HCT116 (cell line): ENCODE measurements at places on chromosomes 5 and 9. TPM values are rescaled to one million over a fixed set of nuclear protein-coding genes. Genes with fewer than 3 reads are reported as not detected.

DNA sequence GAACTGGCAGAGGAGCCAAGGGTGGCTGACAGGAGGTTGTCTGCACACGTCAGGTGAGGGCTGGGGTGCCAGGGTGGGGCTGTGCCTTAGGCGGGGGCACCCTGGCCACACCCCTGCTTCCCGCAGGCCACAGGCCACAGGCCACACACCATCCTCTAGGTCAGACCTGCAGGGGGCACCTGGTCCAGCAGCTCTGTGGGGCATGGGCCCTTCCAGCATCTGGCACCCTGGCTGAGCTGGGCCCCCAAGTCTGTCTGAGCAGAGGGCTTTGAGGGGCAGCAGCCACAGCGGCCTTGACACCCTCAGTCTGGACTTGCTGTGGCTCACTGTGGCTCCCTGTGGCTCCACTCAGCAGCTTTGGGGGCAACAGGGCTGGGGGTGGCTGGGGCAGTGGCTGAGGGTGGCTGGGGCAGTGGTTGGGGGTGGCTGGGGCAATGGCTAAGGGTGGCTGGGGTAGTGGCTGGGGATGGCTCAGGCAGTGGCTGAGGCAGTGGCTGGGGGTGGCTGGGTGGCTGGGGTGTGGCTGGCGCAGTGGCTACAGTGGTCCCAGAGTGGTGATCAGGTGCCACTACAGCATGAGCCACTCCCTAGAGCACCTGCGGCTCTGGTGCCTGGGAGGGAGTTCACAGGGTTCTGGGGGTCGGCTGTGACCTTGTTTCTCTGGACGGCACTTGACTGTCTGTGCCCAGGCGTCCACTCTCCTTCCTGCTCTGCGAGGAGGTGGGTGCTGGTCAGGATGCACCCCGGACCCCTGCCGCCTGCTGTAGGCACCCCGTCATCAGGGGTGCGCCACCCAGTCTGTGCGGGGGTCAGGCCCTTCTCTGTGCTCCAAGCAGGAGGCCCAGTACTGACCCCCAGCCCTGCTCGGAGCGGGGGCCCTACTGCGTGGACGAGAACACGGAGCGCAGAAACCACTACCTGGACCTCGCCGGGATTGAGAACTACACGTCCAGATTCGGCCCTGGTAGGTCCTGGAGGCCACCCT lies 27.1 kb downstream of the NKD2 start:
- no peak for DNase-seq

The CATSPER3 gene
- total RNA-seq: 1.7 TPM

- DNase-seq: no peak
These were observed 111.1 kb upstream of the KLF9 start for GRCh38 chr9:70525519-70525918.

GRCh38 chr5:177515580-177515979 lies 1.2 kb downstream of the DDX41 start:
- no peak for DNase-seq

The PCDHB14 gene
- 0.27 TPM for total RNA-seq

DNA sequence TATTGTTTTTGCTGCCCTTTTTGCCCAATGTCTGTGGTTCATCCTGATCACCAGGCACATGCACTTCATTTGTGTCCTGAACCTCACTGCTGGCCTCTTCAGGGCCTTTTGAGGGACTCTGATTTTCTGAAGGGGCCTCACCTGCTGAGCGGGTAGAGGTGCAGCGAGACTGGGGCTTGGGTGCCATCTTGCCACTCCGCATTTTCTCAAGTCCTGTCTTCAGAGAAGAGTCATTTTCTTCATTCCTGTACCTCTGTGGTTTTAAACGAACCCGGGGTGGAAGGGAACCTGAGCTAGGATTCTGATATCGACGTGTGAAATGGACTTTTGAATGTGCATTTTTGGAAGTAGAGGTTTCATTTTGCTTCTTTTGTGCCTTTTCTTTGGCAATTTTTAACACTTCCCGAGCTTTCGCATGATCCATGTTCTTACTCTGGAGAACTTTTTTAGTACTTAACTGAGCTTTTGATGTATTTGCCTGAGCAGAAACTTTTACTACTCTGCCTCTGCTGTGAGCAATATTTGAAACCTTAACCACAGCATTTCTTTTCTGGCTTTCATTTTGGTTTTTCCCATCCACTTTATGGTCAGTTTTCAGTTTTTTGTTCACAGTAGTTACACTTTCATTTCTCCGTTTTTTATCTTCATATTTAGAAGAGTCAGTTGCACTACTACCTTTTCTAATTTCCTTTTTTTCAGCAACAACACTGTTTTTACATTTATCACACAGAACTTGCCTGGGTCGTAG lies 26.1 kb downstream of the PWWP2A start:
- no peak for DNase-seq

The MYMK gene
- total RNA-seq: not detected

GRCh38 chr5:32342656-32343055 lies 29.9 kb upstream of the MTMR12 start:
- DNase-seq: no peak

The RGS7BP gene
- not detected for total RNA-seq
